Left ventricle myocardium superior (tissue), 1 donor: ENCODE measurements at places on chromosomes 12 and 14. TPM values are rescaled to one million over a fixed set of nuclear protein-coding genes. Genes with fewer than 3 reads are reported as not detected.

Gene IL22
- not detected for total RNA-seq

Gene GARIN6
- total RNA-seq, result not detected

Gene RBM25
- 35.9 TPM for total RNA-seq

Gene AKAP3
- total RNA-seq, result 2.4 TPM

Gene GLIPR1L2
- total RNA-seq, result 1.3 TPM

Gene VRTN
- total RNA-seq, result not detected

Gene PELI2
- 1.6 TPM for total RNA-seq

Gene DIO3
- total RNA-seq, result 0.15 TPM

Gene TPH2
- not detected for total RNA-seq

Gene C3AR1
- total RNA-seq, result 6.9 TPM

Gene BRAP
- 16.4 TPM for total RNA-seq

Gene TAS2R31
- total RNA-seq, result 0.67 TPM

Gene BEGAIN
- 0.79 TPM for total RNA-seq

Gene TAS2R7
- not detected for total RNA-seq

Gene SLC7A8
- total RNA-seq, result 6.4 TPM

Gene SLC6A12
- 1.2 TPM for total RNA-seq

Gene NUAK1
- 38.8 TPM for total RNA-seq

Gene APAF1
- 3.8 TPM for total RNA-seq

Gene NOVA1
- total RNA-seq, result 1.9 TPM

Gene PLEKHD1
- 0.37 TPM for total RNA-seq

Gene CD163L1
- total RNA-seq, result 1.6 TPM

Gene NTS
- total RNA-seq, result 0.20 TPM

Gene TAS2R19
- 0.77 TPM for total RNA-seq

Gene LRP1
- 108 TPM for total RNA-seq

Gene HHIPL1
- total RNA-seq, result 1.5 TPM

Gene CCDC177
- total RNA-seq, result not detected

Gene SYNJ2BP
- 64.0 TPM for total RNA-seq

Gene LRRC10
- 50.8 TPM for total RNA-seq

Gene PPTC7
- 124 TPM for total RNA-seq
